ENCODE measurements at places on chromosomes 3 and 15.
A peak's percentile ranks its signal among the peaks of the same experiment; 100 is the strongest.

DNA sequence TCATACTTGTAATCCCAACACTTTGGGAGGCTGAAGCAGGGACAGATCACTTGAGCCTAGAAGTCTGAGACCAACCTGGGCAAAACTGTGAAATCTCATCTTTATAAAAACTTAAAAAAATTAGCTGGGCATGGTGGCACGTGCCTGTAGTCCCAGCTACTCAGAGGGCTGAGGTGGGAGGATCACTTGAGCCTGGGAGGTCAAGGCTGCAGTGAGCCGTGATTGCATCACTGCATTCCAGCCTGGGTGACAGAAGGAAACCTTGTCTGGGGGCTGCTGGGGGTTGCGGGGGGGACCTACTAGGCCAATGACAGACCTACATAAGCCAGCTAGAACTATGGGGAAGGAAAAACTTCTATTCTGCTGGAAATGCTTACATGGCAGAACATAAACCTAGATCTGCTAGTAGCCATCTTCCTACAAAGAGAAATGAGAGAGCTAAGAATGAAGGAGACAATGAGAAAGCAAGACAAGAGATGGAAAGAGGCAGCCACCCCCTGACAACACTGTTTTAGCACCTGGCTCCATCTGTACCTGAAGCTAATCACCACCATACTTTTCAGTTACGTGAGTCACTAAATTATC, 23.9 kb downstream of the FOXP1 start:
- DNase-seq, result no peak

- no peak for DNase-seq
These were observed 33.0 kb downstream of the ANP32A start for GRCh38 chr15:68787609-68788263.

GRCh38 chr3:158359339-158359738, 211.7 kb upstream of the MLF1 start:
- DNase-seq, result no peak

DNA sequence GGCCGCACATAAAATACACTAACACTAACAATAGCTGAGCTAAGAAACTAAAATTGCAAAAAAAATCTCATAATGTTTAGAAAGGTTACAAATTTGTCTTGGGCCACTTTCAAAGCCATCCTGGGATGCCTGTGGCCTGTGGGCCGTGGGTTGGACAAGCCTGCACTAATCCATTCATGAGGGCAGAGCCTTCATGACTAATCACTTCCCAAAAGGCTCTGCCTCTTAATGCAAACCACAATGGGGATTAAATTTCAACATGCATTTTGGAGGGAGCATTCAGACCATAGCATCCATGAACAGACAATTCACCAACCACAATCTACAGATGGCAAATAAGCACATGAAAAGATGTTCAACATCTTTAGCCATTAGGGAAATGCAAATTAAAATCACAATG, 128.2 kb downstream of the SUCLG2 start:
- no peak for DNase-seq

- no peak for DNase-seq
These were observed 14.4 kb upstream of the NOX5 start for GRCh38 chr15:69000091-69000490.

GRCh38 chr3:66365080-66365479, 135.7 kb downstream of the LRIG1 start:
- no peak for DNase-seq

DNA sequence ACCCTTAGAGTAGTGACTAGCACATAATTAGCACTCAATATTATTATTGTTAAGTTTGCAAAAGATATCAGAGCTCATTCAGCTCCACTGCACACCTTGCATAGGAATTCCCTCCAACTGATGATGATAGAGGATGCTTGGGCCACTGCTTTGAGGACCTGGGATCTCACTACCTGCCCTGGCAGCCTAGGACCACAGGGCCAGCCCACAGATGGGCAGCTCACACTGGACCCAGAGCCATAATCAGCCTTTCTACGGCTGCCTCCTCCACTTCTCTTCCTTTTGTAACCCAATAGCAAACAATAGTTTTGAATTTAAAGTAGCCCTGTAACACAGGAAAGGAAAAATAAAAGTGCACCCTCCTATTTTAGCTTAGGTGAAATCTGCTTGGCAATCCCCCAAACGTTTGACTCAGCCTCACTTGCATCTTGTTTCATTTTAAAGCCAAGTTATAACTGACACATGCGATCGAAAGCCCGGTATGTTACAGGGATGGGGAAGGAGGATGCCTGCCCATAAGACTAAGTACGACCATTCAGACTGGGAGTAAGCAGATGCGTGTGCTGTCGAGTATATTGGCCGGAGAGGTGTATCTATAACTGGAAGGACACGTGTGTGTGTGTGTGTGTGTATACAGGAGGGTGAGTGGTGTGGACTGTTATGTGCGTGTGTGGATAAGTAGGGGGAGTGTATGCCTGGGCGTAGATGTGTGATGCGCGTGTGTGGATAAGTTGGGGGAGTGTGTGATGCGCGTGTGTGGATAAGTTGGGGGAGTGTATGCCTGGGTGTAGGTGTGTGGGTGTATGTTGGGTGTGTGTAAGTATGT, 65.9 kb downstream of the CPN2 start:
- DNase-seq, result peak; percentile 17

- no peak for DNase-seq
These were observed 102.0 kb downstream of the LMLN start for GRCh38 chr3:198062068-198062465.

All from omental fat pad (tissue), 4 donors.